ENCODE measurements at places on chromosomes 4 and X. TPM values are rescaled to one million over a fixed set of nuclear protein-coding genes. Genes with fewer than 3 reads are reported as not detected.

The BRCC3 gene
- 26.0 TPM for total RNA-seq

The POU4F2 gene
- not detected for total RNA-seq

The YY2 gene
- 1.5 TPM for total RNA-seq

The RNF175 gene
- not detected for total RNA-seq

The KCNE5 gene
- total RNA-seq, result 0.40 TPM

The ZNF518B gene
- total RNA-seq, result 35.5 TPM

The PRDM8 gene
- total RNA-seq, result 8.2 TPM

The GNRHR gene
- not detected for total RNA-seq

The TBL1X gene
- total RNA-seq, result 31.1 TPM
